ENCODE measurements at places on chromosomes 5 and 9. TPM values are rescaled to one million over a fixed set of nuclear protein-coding genes. Genes with fewer than 3 reads are reported as not detected.

The TLX3 gene
- not detected for total RNA-seq

The MTX3 gene
- total RNA-seq = 10.4 TPM

DNA sequence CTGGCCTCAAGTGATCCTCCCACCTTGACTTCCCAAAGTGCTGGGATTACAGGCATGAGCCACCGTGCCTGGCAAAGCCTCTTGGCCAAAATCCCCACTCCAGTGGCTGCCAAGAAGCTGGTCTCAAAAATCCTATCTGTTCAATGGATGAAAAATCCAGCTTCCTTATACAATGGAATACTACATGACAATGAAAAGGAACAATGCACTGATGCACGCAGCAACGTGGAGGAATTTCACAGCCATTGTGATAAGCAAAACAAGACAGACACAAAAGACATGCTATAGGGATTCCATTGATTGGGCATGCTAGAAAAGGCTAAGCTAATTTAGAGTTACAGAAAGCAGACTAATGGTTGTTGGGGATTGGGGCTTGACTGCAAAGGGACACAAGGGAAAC lies 13.1 kb upstream of the SFXN1 start:
- peaks cover 38% of the 10 kb centered on the region for H3K27me3 ChIP-seq
- H3K27ac ChIP-seq = no peak overlapping the region
- H3K4me3 ChIP-seq = no peak overlapping the region
- H3K4me1 ChIP-seq = no peaks in the 10 kb centered on the region

The PCDHGB2 gene
- 8.8 TPM for total RNA-seq

The GOLGA2 gene
- total RNA-seq = 86.9 TPM

The HEMGN gene
- total RNA-seq = 0.14 TPM

The PTPRD gene
- 15.6 TPM for total RNA-seq

- no peak overlapping the region for H3K27ac ChIP-seq
- H3K27me3 ChIP-seq = peaks cover 68% of the 10 kb centered on the region
- H3K4me1 ChIP-seq = no peaks in the 10 kb centered on the region
- no peak for DNase-seq
- no peaks in the 10 kb centered on the region for H3K36me3 ChIP-seq
These were observed 326.5 kb downstream of the NTRK2 start for GRCh38 chr9:84996029-84996428.

- H3K36me3 ChIP-seq = peaks cover 29% of the 10 kb centered on the region
- no peaks in the 10 kb centered on the region for H3K4me1 ChIP-seq
- no peak overlapping the region for H3K27ac ChIP-seq
- H3K27me3 ChIP-seq = no peaks in the 10 kb centered on the region
- no peak overlapping the region for H3K4me3 ChIP-seq
These were observed 33.7 kb downstream of the OSTF1 start for GRCh38 chr9:75121914-75122558.

Measured in left ventricle myocardium inferior (tissue), 1 donor.